Mesendoderm (in vitro differentiated cells): ENCODE measurements at places on chromosomes 7 and 10.
A peak's percentile ranks its signal among the peaks of the same experiment; 100 is the strongest.

- DNase-seq: no peak
These were observed 139.1 kb downstream of the TRIL start for GRCh38 chr7:28818996-28819395.

- no peak for DNase-seq
These were observed 94.7 kb upstream of the EFCAB10 start for GRCh38 chr7:105675934-105676371.

- no peak for DNase-seq
These were observed 14.7 kb downstream of the SRI start for GRCh38 chr7:88205179-88205578.

- DNase-seq: no peak
These were observed 16.2 kb upstream of the BLNK start for GRCh38 chr10:96287392-96288105.

DNA sequence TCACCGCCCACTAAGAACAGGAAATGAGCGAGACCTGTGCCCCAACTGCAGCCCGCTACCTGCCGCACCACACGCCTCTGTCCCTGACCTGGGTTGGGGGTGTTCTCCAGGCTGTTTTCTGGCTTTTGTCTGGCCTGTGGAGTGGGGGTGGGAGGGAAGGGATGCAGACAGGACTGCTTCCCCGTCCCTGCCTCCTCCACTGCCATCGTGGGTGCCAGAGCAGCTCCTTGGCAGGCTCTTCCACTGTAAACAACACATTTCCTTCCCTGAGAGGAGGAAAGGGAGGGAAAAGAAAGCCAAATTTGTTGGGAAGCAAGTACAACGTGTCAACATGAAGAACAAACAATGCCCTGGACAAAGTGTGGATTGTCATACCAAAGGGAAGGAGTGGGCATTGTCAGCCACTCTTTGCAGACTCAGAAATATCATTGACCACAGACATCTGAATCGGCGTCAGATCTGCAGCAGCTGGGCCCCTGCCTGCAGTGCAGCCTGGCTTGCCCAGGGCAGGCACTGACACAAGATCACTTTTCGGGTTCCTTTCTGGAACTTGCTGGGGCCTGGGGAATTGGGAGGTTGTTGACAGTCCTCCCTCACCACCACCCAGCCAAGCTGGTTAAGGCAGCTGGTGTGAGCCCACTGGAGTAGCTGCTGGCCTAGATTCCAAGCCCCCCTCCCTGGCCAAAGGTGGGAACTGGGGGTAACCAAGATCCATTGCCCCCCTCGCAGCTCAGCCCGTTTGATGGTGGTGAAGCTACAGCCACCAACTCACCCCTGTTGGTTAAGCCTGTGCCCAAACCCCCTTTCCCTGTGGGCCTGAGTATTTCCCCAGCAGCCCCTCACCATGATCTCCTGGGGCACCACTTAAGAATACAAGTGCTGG lies 22.6 kb upstream of the TRIM8 start:
- DNase-seq: no peak

DNA sequence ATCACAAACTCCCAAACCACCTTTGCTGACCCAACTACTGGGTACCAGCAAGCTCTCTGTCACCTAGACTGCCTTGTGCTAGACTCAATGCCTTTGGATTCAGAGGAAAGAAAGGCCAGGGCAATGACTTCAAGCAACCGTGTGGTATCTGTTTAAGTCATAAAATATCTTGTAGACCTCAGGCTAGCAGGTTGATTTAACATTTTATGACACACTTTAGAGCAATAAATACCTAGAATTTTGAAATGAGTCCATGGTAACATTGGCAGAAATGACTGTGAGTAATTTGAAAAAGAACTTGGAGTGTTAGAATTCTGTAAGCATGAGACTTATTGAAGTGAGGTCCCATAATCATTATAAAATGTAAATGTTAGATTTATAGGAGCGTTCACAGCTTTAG lies 87.2 kb downstream of the TWIST1 start:
- no peak for DNase-seq

- DNase-seq: no peak
These were observed 7.3 kb upstream of the KIAA1217 start for GRCh38 chr10:24201503-24202180.

GRCh38 chr10:52208365-52208764 lies 105.7 kb upstream of the DKK1 start:
- DNase-seq: no peak

- peak; percentile 2 for DNase-seq
These were observed 9.0 kb downstream of the ZWINT start for GRCh38 chr10:56351909-56352630.
